ENCODE measurements at places on chromosomes 2 and 18. TPM values are rescaled to one million over a fixed set of nuclear protein-coding genes. Genes with fewer than 3 reads are reported as not detected.

The TEX44 gene
- total RNA-seq = not detected

The THOC1 gene
- total RNA-seq = 58.2 TPM

- H3K27ac ChIP-seq = no peak overlapping the region
- no peak overlapping the region for H3K4me3 ChIP-seq
- H3K36me3 ChIP-seq = no peaks in the 10 kb centered on the region
- no peak for DNase-seq
- no peaks in the 10 kb centered on the region for H3K4me1 ChIP-seq
Measured at GRCh38 chr2:222291485-222291841, 7.3 kb downstream of the PAX3 start.

DNA sequence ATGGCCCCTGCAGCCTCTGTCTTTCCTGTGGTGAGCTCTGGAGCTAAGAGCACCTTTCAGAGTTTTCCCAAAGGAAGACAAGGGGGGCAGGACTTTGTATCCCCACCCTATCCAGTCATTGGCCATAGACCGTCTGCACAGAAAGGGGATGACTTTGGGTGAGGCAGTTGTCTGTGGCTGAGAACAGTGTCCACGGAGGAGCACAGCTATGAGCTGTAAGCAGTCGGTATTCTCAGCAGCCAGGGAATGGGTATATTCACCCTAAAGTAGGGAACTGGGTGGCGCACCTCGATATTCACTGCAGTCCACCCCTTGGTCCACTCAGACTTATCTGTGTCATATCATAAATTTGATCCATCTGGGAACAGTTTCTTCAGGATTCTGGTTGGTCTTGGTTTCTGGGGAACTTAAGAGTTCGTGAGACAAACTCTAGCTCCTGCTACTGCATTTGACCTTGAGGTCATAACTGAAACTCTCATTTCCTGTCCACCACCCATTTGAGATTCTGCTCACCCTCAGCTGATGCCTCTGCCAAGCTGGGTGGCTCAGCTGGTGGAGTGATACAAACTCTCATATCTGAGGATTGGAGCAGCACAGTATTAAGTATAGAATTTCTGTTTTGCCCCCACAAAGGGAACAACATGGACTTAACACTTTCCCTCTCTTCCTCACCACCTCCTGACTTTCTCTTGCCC lies 45.2 kb upstream of the SCG2 start:
- no peak overlapping the region for H3K27ac ChIP-seq
- DNase-seq = no peak
- no peaks in the 10 kb centered on the region for H3K36me3 ChIP-seq

GRCh38 chr2:116057538-116057937 lies 1615.1 kb downstream of the DPP10 start:
- no peaks in the 10 kb centered on the region for H3K4me1 ChIP-seq
- no peak for DNase-seq
- H3K27ac ChIP-seq = no peak overlapping the region
- no peak overlapping the region for H3K4me3 ChIP-seq
- H3K36me3 ChIP-seq = no peaks in the 10 kb centered on the region

DNA sequence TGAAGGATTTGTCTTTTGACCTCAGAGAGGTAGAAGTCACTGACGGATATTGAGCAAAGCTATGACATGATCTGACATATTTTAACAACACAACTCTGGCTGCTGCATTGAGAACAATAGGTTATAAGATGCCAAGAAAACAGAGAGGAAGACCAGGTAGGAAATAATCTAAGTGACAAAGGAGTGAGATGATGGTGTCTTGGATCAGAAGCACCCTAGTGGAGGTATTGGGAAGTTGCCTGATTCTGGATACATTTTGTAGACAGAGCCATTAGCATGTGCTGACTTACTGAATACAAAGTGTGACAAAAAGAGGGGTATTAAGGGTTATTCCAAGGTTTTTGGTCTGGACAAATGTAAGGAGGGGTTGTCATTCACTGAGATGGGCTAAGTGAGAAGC lies 1438.1 kb downstream of the DPP10 start:
- no peaks in the 10 kb centered on the region for H3K4me1 ChIP-seq
- H3K36me3 ChIP-seq = no peaks in the 10 kb centered on the region
- no peak overlapping the region for H3K27ac ChIP-seq
- no peak overlapping the region for H3K4me3 ChIP-seq
- no peaks in the 10 kb centered on the region for H3K27me3 ChIP-seq

GRCh38 chr2:225584796-225585195 lies 185.3 kb downstream of the NYAP2 start:
- no peak for DNase-seq
- H3K4me3 ChIP-seq = no peak overlapping the region
- no peaks in the 10 kb centered on the region for H3K27me3 ChIP-seq
- H3K27ac ChIP-seq = no peak overlapping the region

GRCh38 chr18:24726727-24727492 lies 266.5 kb downstream of the HRH4 start:
- H3K27me3 ChIP-seq = no peaks in the 10 kb centered on the region
- no peak overlapping the region for H3K27ac ChIP-seq
- H3K36me3 ChIP-seq = no peaks in the 10 kb centered on the region

GRCh38 chr2:102803041-102803896 lies 41.4 kb downstream of the TMEM182 start:
- no peak overlapping the region for H3K27ac ChIP-seq
- DNase-seq = no peak
- no peak overlapping the region for H3K4me3 ChIP-seq
- no peaks in the 10 kb centered on the region for H3K4me1 ChIP-seq

GRCh38 chr2:79996709-79997108 lies 307.8 kb downstream of the LRRTM1 start:
- H3K27ac ChIP-seq = no peak overlapping the region
- H3K27me3 ChIP-seq = no peaks in the 10 kb centered on the region
- no peak overlapping the region for H3K4me3 ChIP-seq
- no peak for DNase-seq
- H3K36me3 ChIP-seq = no peaks in the 10 kb centered on the region
- H3K4me1 ChIP-seq = no peaks in the 10 kb centered on the region

The FLACC1 gene
- 13.2 TPM for total RNA-seq

DNA sequence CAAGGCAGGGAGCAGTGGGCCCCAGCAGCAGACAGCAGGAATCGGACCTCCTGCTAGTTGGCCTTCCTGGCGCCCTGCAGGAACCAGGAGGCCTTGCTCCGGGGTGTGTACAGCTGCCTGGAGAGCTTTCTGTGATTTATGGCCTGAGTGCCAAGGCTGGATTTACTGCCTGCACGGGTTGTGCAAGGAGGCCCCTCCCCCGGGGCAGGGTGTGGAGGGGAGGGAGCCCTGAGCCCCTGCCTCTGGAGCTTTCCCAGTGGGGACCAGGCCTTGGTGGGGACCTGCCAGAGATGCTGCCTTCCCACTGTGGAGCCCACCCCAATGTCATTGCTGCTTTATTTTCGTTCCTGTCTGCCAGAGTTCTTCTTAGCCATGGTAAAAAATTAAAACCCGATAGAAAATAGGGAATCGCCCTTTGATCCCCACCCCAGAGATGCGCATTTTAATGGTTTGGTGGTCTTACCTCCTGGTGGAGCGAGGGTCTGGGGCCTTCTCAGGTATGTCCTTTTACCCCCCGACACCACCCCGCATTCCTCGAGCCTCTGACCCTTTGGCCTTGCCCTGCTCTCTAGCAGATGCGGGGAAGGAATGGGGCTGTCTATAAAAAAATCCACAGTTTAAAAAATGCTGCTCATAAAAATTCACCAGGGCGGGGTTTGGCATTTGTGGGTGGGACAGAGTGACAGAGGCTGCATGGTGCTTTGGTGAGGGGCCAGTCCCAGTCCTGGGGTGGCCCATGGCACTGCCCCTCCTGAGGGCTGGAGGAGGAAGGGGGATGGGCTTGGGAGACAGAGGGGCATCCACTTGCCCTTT lies 6.9 kb upstream of the RALB start:
- no peaks in the 10 kb centered on the region for H3K36me3 ChIP-seq
- no peaks in the 10 kb centered on the region for H3K27me3 ChIP-seq
- no peak overlapping the region for H3K4me3 ChIP-seq

- H3K4me1 ChIP-seq = no peaks in the 10 kb centered on the region
- no peak for DNase-seq
- H3K27ac ChIP-seq = no peak overlapping the region
Measured at GRCh38 chr2:59181347-59181746, 940.2 kb upstream of the FANCL start.

The SCN9A gene
- not detected for total RNA-seq

- H3K4me1 ChIP-seq = peaks cover 7% of the 10 kb centered on the region
- H3K27ac ChIP-seq = no peak overlapping the region
- no peak for DNase-seq
Measured at GRCh38 chr2:8412586-8412985, 269.3 kb upstream of the ID2 start.

The CYP27A1 gene
- total RNA-seq = not detected

The PTGR3 gene
- 17.7 TPM for total RNA-seq

The CYBRD1 gene
- not detected for total RNA-seq

DNA sequence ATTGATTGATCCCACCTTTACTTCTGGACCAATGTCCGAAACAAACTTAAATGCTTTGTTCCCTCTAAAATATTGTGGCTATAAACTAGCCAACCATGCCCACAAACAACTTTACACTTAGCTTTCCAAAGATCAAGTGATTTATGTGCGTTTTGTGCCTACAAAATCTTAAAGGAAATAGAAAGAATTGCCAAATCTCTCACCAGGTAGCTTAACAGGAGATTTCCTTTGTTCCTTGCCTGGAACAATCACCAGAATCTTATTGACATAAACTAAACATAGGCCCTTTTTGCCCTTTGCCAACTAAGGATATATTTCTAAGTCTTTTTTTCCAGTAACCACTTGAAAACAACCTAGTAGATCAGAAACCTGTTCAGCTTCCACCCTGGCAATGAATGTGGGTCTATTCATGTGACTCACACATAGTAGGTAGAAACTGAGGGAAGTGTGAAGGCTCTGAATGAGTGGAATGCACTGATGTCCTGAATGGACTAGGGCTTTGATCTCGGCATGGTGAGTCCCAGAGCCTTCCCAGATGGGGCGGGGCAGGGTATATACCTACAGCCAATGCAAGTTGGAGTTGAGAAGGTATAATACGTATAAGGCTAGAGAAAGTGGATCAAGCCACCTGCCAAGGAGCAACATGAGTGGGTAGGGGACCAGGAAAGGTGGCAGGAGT lies 94.6 kb upstream of the PPP1CB start:
- no peak for DNase-seq
- no peak overlapping the region for H3K4me3 ChIP-seq
- H3K36me3 ChIP-seq = no peaks in the 10 kb centered on the region
- H3K27me3 ChIP-seq = no peaks in the 10 kb centered on the region
- H3K4me1 ChIP-seq = no peaks in the 10 kb centered on the region

The TCF23 gene
- total RNA-seq = not detected

The CAPN14 gene
- 2.0 TPM for total RNA-seq

DNA sequence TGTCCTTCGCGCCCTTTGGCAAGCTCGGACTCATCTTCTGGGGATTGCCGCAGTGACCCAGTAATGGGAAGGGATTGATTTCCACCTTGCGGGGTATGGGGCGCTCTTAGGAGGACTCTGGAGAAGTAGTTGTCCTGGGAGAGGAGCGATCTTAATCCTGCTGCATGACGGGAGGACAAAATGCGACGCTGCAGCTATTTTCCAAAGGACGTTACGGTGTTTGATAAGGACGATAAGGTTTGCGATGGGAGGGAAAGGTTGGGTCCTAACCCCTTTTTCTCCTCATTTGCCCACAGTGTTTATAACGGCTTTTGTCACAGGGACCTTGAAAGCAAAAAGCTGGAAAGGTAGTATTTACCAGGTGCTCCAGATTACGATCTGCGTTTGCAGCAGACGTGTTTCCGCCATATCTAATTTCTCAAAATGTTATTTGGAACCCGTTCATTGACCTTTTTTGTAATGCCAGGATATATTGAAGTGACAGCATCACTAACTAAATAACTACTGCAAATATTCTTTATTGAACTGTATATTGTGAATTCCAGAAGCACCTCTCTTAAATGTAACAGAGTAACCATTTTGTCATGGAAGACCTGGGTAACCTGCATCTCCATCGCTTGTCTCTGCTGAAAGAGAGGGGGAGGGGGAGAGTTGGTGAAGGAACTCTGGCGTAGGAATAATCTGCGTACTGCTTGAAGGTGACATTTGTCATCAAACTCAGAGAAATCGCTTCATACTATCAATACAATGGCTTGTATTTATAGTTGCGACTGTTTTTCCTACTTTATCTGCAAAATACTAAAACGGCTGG lies 590 bp downstream of the MDH1 start:
- H3K4me3 ChIP-seq = peak overlapping the region; percentile 85
- peaks cover 12% of the 10 kb centered on the region for H3K36me3 ChIP-seq
- peak; percentile 68 for DNase-seq
- H3K27me3 ChIP-seq = no peaks in the 10 kb centered on the region

The NOSTRIN gene
- total RNA-seq = not detected

DNA sequence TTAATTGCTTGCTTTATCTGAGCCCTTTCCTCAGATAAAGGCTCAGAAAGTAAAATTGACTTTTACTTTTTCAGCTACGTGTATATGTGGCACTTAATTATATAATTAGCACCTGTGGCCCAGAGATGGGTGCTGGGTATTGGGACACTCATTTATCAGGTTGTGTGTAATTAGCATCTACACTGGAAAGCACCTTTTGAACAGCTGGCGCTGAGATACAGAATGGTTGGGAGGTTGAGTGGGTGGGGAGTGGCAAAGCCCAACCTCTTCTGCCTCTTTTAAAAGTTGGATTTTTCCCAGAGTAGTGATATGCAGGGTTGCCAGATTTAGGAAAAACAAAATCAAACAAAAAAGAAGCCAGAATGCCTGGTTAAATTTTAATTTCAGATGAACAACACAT lies 23.9 kb downstream of the SPTBN1 start:
- no peak for DNase-seq
- H3K27ac ChIP-seq = no peak overlapping the region
- H3K4me3 ChIP-seq = no peak overlapping the region
- H3K27me3 ChIP-seq = no peaks in the 10 kb centered on the region
- no peaks in the 10 kb centered on the region for H3K4me1 ChIP-seq
- no peaks in the 10 kb centered on the region for H3K36me3 ChIP-seq

- H3K4me3 ChIP-seq = no peak overlapping the region
- DNase-seq = no peak
- H3K4me1 ChIP-seq = no peaks in the 10 kb centered on the region
Measured at GRCh38 chr2:235754357-235755207, 260.7 kb downstream of the AGAP1 start.

The CCDC74B gene
- 45.0 TPM for total RNA-seq

The NPHP1 gene
- total RNA-seq = 1.5 TPM

DNA sequence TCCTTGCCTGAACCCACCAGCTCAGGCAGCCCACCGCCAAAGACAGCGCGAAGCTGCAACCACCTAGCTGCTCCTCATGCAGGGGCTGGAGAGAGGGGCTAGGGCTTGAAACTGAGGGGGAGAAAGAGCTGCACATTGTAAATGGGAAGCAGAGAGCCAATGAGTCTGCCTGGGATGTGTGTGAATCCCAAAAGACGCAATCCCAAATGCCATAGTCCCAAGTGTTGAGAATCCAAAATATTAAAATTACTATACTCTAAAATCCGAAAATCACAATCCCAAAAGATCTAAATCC lies 9.4 kb downstream of the AMER3 start:
- H3K27ac ChIP-seq = no peak overlapping the region
- H3K27me3 ChIP-seq = no peaks in the 10 kb centered on the region
- H3K36me3 ChIP-seq = no peaks in the 10 kb centered on the region
- DNase-seq = no peak
- H3K4me1 ChIP-seq = no peaks in the 10 kb centered on the region

All from Karpas-422 (cell line).